ENCODE measurements at places on chromosomes 3 and 15.

DNA sequence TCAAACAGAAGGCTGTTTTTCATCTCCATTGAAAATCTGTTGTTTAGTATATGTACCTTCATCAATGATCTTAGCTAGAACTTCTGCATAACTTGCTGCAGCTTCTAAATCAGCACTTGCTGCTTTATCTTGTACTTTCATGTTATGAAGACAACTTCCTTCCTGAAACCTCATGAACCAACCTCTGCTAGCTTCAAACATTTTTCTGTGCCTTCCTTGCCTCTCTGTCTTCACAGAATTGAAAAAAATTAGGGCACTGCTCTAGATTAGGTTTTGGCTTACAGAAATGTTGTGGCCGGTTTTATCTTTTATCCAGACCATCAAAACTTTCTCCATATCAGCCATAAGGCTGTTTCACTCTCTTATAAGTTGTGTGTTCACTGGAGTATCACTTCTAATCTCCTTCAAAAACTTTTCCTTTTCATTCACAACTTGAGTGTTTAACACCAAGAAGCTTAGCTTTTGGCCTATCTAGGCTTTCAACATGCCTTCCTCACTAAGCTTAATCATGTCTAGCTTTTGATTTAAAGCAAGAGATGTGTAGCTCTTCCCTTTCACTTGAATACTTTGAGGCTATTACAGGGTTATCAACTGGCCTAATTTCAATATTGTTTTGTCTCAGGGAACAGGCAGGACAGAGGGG, 78.6 kb downstream of the IGSF11 start:
- DNase-seq: no peak

DNA sequence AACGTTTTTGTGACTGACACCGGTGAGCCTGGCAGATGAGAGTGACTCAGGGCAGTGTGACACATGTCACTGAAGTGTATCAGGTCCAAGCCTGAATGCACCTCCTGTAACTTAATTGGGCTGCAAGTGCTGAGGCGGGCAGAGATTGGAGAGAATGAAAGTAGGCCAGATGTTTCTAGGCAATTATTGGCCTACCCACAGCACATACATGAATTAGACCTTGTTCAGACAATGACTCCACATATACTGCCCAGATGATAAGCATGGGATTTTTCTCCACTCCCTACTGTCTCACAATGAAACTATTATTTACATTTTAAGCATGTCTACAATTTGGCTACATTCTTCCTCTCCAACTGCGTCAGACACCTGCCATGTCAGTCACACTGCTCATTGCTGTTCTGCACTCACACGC, 187.3 kb upstream of the ZNF385D start:
- no peak for DNase-seq

GRCh38 chr3:4739289-4740236, 239.7 kb upstream of the BHLHE40 start:
- DNase-seq: no peak

DNA sequence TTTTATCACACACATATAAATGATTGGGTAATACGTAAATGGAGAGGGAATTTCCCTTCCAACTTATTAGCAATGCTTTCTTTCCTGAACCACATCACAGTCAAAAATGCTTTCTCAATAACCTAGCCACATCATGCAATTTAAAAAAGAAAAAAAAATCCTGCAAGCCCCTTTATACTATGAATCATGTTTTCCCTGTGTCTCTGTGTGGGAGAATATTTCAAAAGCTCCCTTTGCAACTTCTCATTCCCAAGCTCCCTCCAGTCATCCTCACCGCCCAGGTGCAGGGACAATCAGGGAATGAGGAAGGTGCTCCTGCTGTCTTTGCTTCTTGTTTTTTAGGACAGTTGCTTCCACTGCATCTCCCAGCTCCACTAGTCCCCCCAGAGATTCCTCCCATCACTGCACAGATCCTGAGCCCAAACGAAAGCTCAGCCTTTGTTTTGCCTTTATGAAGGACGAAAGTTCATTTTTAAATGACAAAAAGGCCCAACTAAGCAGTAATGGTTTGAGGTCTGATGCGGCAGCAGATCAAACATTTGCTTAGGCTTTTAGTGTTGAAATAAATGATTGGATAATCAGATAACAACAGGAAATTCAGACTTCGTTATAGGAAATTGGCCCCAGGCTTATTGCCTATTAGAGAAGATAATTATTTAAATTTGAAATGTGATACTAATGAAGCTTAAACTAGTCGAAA, 47.8 kb upstream of the ADGRG7 start:
- DNase-seq: no peak

DNA sequence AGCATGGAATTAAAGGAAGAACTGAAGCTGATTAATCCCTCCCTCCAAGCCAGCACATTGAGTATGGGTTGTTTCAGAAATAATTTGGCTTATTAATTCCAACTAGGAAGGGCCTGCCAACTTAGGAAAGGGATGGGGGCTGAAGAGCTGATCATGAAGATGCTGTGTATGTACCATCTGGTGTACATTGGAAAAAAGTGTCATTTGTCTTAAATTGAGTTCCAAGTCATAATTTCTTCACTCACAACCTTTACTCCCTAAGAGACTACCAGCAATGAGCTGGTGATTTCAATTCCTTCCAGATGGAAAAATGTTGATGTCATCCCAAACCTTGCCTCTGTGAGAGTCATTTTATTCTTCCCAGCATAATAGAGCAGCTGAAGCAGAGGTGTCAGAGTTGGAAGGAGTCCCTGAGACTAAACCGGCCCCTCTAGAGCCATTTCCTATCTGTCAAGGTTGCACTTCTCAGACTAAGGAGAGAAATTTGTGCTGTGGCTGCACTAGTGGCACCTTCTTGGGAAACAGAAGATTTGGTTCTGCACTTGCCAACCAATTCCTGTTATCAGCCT, 79.4 kb downstream of the GTPBP8 start:
- DNase-seq: no peak

- DNase-seq: no peak
Observed at GRCh38 chr3:57917601-57918000, 90.6 kb upstream of the FLNB start.

DNA sequence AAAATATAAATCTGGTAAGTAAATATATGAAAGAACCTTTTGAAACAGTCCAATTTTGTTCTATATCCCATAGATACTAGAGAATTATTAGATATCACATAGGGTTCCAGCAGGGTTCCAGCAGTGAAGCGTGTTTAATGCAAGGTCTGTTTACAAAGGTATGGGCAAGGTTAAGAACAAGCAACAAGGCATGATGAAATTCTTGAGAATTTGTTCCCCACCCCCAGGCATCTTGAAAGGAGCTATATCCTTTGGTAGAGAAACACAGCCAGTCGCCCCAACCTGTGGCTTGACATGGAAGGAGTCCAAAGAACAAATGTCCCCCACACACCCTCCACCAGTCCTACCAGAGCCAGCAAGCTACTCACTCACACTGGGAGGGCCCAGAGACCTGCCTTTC, 18.6 kb upstream of the FNDC3B start:
- no peak for DNase-seq

DNA sequence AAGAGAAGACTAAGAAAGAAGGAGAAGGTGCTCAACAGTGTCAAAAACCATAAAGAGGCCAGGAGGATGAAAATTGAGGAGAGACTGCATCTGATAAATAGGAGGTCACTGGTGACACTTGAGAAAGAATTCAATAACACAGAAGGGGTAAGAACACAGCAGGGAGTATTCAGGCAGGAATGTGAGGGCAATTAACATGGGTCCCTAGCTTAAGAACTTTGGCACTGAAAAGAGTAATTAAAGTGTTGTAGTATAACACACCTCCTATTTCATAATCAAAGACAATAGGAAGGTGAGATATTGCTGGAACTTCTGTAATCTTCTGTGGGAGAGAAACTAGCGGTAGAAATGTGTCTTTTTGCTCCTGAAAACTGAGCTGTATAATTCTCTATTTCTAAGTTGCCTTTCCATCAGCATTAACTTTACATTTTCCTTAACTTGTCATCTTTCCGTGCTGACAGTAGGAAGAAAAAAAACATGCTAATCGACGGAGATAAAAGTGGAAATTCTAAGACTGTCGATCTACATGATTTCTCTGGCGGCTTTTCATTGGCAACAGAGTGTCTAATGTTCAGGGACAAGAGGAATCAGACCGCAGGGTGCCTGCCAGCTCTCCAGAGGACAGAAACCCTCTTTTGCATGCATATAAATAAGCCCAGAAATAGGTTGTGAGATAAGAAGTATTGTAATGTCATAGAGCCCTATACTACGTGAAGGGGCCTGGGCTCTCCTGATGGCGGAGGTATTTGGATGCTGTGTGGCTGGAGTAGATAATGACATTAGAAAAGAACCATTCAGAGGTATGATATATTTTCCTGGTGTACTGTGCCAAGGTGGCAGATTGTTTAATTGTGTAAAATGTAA, 147.9 kb upstream of the GAP43 start:
- no peak for DNase-seq

GRCh38 chr3:193710286-193711165, 117.5 kb downstream of the OPA1 start:
- DNase-seq: no peak

- DNase-seq: no peak
Observed at GRCh38 chr3:112550859-112551258, 10.9 kb downstream of the ATG3 start.

DNA sequence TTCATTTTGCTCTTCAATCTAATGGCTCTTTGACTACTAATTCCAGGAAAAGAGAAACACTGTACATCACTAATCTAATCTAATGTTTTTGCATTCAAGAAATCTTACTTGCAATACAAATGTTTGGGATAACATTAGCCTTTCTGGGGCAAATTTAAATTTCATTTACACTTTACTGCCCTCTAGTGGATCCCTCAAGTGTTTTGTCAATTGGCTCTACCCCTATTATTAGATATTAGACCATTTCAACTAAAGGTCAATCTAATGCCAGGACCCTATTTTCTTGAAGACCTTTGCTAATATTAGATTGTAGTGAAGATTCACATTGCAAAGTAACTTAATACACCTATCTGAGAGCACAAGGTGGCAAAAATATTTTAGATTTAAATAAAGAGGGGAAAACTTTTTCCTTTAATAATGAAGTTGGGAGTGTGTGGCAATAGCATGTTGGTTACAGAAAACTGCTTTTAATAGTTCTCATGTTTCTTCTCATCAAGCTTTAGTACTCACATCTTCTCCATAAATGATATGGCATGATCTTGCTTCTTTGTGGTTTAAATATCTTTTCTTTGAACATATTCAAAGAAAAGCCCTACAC, 5.0 kb downstream of the C2CD4A start:
- DNase-seq: peak; percentile 34

DNA sequence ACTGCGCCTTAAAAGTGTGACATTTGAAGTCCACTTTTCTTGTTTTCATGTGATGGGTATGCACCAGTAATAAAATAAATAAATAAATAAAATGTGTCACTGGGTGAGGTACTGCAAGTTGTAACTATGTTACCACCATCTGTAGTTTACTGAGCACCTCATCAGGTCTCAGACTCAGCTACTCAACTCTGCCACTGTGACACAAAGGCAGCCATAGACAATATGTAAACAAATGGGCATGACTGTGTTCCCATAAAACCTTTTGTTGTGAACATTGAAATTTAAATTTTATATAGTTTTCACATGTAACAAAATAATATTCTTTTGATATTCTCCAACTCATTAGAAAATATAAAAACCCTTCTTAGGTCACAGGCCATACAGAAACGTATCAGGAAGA, 120.1 kb downstream of the DNAJB8 start:
- no peak for DNase-seq

- DNase-seq: no peak
Observed at GRCh38 chr3:187856555-187856954, 111.3 kb upstream of the BCL6 start.

GRCh38 chr3:139187648-139188047, 143.0 kb upstream of the PRR23C start:
- no peak for DNase-seq

- DNase-seq: no peak
Observed at GRCh38 chr3:21163956-21164355, 587.1 kb downstream of the ZNF385D start.

- DNase-seq: no peak
Observed at GRCh38 chr3:151987893-151988292, 114.5 kb downstream of the SUCNR1 start.

DNA sequence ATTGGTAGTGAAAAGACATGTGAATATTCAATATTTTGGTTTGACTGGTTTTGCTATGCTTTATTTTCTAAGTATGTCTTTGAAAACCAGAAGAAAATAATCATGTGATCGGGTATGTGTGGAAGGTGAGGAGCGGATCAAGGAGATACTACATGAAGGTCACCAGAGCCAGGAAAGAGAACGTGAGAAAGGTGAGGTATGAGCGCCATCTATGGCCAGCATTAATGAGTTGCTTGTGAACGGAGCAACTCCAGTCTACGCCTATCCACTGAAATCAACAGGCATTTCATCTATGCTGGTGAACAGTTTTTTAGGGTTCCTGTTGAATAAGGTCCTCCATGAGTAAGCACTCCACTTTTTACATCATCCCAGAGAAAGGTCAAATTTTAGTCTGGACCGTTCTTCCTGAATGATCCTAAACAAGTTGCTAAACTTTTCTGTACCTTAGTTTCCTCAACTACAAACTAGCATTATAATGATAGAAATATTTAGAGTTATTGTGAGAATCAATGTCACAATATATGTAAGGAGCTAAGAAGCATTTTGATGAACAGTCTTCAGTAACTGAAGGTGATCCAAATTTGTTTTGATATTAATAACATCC, 1435.2 kb upstream of the CADM2 start:
- peak; percentile 48 for DNase-seq

DNA sequence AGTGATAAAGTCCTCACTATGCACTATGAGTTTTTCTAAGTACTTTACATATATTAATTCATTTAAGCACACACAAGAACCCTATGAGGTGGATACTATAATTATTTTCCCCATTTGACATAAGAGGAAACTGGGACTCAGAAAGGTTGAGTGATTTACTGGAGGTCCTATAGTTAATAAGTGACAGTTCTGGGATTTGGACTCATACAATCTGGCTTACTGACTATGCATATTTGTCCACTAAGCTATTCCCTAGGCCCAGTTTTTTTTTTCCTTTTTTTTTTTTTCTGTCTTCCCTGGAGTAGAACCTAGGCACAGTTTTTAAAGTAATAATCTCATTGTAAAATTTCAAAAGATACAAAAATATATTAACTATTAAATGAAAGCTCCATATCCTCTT, 6.3 kb upstream of the RTP2 start:
- no peak for DNase-seq

- no peak for DNase-seq
Observed at GRCh38 chr3:13563911-13564310, 15.0 kb downstream of the FBLN2 start.

- no peak for DNase-seq
Observed at GRCh38 chr15:66644869-66645268, 57.2 kb upstream of the SMAD6 start.

Measured in NCI-H2029 treated with DMSO at 0.1 percent for 48 hours (cell line).